ENCODE measurements at places on chromosomes 16 and 17.

DNA sequence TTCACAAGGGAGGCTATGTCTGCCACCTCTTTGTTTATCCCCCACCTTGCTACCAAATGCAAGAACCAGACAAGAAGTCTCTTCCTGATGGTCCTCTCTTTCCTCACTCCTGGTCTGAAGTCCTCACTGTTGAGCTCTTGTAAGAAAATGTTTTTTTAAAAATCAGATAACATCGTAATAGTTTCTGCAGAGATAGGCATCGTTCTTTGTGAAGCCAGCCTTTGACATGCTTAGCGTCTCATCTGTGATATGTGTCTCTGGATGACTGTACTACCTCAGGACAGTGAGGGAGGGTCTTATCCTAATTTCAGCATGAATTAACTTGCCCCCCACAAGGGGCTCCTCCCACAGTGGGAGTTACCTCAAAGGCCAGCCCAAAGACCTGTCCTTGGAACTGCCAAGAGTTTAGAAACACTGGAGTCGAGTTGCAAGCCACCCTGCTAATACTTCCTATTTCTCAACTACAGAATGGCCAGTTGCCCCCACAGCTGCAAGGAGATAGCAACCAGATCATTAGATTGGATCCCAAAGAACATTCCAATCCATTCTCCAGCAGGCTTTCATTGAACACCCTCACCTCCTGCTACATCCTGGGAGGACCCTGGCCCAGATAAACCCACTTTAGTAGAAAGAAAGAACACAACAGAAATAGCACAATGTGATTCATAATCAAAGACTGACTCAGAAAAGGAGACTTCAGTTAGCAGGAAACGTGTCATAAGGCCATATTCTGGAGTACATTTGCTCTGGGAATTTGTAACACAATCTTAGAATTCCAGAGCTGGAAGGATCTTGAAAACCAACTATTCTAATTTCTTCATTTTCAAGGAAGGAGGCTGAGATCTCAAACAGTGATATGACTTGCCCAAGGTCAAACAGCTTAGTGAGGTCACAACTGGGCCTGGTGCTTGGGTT, 151.0 kb downstream of the IRX3 start:
- DNase-seq = no peak

DNA sequence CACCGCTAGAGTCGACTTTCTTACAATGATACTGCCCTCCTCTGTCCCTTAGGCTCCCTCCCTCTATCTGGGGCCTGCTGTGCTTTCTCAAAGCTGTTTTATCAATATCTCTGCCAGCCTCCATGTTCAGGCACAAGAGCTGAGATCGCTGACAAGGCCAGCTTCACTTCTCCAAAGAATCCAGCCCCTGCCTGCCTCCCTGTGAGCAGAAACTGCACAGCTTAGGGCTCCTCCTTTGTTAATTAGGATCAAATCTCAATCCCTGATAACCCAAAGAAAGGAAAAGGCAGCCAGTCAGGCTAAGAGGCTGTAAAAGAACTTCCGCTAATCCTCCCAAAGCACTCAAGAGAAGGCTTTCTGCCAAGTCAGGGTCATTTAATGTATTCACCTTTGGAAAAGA, 616.0 kb upstream of the CDH11 start:
- no peak for DNase-seq

DNA sequence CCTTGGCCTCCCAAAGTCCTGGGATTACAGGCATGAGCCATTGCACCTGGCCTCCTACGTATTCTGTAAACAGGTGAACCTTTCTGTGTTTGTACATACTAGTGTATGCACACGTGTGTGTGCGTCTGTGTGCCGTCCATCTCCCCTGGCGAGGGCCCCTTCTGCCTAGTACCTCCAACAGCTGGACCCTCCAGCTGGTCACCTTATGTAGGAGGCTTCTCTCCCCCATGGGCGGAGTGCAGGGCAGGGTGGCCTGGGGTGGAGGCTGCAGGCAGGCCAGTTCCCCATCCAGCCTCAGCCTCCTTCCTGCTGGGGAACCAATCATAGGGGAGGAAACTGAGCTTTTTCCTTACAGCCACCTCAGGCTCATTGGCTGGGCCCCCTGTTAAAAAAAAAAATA, 24.4 kb upstream of the DOC2B start:
- no peak for DNase-seq

- DNase-seq = no peak
Measured at GRCh38 chr17:78898075-78898836, 4.7 kb downstream of the CEP295NL start.

GRCh38 chr16:70372921-70373728, 26.4 kb downstream of the DDX19A start:
- DNase-seq = no peak

DNA sequence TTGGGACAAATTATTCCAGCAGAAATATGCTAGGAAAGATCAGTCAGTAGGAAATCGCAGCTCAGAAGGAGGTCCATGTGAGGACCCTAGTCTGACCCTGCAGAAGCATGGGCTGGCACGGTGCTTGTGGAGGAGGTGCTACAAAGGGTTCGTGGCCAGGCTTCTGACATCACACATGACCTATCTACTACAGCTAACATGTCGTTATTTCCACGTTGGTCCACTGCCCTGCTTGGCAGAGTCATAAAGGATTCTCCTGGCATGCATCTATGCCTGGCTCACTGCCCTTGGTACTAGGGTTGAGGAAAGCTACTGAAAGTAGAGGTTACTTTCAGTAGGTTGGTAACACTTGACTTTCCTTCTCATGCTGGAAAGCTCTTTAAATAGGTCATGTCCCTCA, 118.1 kb upstream of the SHISA6 start:
- no peak for DNase-seq

DNA sequence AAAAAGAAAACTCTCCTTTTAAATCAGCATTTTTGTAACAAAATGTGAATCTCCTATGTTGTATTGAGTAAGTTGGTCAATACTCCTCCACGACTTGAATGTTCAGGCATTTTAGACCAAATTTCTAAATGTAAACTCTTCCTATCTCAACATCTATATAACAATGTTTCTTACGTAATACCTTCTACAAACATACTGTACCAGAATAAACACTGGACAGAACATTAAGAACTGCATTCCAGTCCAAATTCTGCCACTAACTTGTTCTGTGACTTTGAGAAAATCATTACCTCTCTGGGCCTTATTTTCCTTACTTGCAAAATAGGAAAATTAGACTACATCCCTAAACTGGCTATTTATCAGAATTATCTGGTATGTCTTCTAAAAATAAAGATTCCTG, 40.1 kb downstream of the AKAP10 start:
- DNase-seq = no peak

GRCh38 chr16:84485255-84486010, 19.0 kb downstream of the MEAK7 start:
- no peak for DNase-seq
